LoVo (cell line): ENCODE measurements at places on chromosomes 12 and 14.
A peak's percentile ranks its signal among the peaks of the same experiment; 100 is the strongest.

GRCh38 chr12:51368640-51369517 is 22.3 kb downstream of the GALNT6 start:
- DNase-seq, result no peak

- DNase-seq, result no peak
Measured at GRCh38 chr12:111841236-111841749, 735 bp upstream of the MAPKAPK5 start.

- no peak for DNase-seq
Measured at GRCh38 chr12:113443030-113443539, 20.9 kb downstream of the SDSL start.

GRCh38 chr14:68781161-68782021 is 11.5 kb downstream of the ZFP36L1 start:
- DNase-seq, result no peak

DNA sequence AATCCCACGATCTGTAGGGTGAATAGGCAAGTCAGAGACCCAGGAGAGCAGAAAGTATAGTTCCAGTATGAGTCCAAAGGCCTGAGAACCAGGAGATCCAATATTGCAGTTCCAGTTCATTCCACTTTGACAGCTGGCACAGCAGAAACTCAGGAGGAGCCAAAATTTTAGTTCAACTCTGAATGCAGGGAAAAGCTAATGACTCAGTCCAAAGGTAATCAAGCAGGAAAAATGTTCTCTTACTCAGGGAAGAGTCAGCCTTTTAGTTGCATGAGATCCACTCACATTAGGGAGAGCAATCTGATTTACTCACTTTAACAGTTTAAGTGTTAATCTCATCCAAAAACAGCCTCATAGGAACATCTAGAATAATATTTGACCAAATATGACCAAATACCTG is 130.2 kb upstream of the LRFN5 start:
- DNase-seq, result no peak

GRCh38 chr12:14369311-14369710 is 3.8 kb downstream of the ATF7IP start:
- DNase-seq, result no peak

DNA sequence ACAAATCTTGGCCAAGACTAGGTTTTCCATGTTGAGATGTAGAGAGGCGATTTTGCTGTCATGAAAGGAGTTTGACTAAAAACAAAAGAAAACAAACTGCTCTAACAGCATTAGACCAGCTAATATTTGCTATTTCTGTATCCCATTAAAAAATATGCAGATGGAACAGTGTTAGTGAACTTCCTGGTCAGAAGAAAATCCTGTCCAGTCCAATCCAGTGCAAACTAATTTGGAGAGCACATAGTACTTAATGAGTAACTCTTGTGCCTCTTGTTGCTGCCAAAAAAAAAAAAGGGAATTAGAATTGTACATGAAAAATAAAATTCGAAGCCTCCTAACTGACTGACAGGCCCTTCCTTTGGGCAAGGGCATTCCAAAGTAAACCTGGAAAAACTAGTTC is 298.8 kb downstream of the ETNK1 start:
- DNase-seq, result no peak

GRCh38 chr12:102281231-102281630 is 83.6 kb upstream of the PMCH start:
- no peak for DNase-seq

- DNase-seq, result no peak
Measured at GRCh38 chr12:11695321-11695720, 45.8 kb downstream of the ETV6 start.

DNA sequence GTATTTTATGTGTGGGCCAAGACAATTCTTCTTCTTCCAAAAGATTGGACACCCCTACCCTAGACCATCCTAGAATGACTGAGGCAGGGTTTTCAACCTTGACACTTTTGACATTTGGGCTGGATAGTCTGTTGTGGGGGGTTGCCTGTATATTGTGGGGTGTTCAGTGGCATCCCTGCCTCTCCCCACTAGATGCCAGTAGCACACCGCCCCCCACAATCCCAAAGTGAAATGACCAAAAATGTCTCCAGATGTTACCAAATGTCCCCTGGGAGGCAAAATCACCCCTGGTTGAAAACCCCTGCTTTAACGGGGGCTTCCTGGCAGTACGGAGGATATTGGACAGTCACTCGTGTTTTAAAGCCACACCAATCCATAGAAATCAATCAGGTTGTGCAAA is 219.6 kb downstream of the PHETA1 start:
- DNase-seq, result no peak

DNA sequence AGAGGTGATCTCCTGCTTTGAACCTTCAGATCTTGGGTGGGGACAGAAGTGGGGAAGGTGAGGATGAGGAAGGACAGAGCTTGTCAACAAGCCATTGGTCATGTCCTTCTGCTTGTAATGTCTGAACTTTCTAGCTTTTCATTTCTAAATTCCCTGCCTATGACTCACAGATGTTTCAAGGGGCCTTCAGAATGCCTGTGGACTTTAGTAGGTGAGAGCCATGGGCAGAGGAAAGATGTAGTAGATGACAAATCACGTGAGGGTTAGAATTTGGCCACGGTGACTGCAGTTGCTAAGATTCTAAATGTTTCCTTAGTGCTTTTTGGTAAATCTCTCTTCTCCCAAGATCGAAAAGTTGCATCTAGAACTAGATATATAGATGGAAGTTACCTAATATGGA is 18.7 kb upstream of the CREBL2 start:
- peak; percentile 62 for DNase-seq

GRCh38 chr14:53409969-53410368 is 256.8 kb upstream of the DDHD1 start:
- DNase-seq, result no peak

DNA sequence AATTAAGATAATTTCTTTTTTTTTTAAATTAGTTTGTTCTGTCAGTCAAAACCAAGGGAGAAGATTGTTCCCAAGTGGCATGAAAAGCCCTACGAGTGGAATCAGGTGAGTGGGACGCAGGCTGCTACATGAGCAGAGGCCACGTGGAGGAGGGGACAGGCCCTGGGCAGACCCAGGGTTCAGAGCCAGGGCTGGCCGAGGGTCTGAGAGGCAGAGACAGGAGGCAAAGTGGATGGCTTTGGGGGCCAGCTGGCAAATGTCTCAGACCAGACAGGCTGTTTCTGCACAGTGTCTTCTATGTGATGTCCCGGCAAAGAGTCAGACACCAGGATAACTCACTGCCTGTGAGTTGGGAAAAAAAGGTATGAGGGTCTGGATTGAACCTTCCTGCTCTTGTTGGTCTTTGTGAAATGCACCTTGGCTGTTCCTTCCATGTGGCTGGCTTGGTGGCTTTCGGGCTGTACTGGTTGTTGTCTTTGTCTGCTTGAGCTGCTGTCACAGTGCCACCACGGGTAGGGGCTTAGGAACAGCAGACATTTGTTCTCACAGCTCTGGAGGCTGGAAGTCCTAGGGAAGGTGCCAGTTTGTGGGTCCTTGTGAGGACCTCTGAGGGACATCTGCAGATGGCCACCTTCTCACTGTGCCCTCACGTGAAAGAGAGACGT is 35.8 kb upstream of the ASPG start:
- DNase-seq, result no peak

DNA sequence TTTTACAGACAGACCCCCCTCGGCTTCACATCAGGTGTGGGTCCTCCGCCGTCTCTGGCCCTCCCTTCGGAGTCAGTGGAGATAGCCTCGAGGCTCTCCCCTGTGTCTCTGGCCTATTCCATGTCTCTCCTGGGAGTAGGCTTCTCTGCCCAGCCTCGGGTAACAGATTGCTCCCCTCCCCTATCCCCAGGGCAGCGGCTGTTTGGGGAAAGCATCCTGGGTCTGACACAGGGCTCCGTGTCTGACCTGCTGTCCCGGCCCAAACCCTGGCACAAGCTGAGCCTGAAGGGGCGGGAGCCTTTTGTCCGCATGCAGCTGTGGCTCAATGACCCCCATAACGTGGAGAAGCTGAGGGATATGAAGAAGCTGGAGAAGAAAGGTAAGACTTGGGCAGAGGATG is 30.8 kb downstream of the PHETA1 start:
- DNase-seq, result no peak

GRCh38 chr12:82329508-82329907 is 28.7 kb downstream of the CCDC59 start:
- no peak for DNase-seq

- no peak for DNase-seq
Measured at GRCh38 chr14:32443890-32444661, 115.0 kb downstream of the AKAP6 start.

DNA sequence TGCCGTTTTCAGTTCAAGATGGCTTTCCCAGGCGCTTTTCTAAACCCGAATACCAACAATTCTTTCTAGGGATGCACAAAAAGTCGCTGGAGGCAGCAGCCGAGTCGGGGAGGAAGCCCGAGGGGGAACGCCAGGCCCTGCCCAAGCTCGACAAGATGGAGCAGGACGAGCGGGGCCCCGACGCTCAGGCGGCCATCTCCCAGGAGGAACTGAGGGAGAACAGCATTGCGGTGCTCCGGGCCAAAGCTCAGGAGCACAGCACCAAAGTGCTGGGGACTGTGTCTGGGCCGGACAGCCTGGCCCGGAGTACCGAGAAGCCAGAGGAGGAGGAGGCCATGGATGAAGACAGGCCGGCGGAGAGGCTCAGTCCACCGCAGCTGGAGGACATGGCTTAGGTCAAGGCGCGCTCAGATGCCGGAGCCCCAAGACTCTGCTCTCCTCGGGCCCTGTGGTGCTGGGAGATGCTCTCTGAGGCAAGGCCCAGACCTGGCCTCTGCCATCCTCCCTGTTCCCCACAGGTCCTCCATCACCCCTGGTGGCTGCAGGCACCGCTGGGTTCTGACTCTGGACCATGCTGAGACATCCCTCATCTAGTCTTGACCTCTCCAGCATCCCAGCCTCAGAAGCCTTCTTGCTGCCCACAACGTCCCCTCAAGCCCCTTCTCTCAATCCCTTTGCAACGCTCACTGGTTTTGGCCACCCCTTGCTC is 21.4 kb downstream of the VSX2 start:
- no peak for DNase-seq

DNA sequence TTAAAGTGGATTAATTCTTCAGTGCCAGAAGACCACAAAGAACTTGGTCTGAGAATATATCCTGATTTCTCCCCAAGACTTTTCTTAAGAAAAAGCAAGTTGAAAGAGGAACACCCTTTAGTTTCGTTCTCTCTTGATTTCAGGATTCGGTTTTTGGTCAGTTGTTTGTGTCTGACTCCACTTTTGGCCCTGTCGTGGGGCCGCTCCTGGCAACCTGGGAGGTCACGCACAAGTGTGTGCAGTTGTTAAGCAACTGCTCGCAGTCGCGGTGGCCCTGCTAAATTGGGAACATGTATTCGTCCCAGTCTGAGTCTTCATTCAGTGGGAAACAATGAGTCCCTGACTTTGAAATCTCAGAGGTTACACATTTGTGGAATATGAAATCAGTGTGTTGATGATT is 68.7 kb downstream of the RGS6 start:
- no peak for DNase-seq

DNA sequence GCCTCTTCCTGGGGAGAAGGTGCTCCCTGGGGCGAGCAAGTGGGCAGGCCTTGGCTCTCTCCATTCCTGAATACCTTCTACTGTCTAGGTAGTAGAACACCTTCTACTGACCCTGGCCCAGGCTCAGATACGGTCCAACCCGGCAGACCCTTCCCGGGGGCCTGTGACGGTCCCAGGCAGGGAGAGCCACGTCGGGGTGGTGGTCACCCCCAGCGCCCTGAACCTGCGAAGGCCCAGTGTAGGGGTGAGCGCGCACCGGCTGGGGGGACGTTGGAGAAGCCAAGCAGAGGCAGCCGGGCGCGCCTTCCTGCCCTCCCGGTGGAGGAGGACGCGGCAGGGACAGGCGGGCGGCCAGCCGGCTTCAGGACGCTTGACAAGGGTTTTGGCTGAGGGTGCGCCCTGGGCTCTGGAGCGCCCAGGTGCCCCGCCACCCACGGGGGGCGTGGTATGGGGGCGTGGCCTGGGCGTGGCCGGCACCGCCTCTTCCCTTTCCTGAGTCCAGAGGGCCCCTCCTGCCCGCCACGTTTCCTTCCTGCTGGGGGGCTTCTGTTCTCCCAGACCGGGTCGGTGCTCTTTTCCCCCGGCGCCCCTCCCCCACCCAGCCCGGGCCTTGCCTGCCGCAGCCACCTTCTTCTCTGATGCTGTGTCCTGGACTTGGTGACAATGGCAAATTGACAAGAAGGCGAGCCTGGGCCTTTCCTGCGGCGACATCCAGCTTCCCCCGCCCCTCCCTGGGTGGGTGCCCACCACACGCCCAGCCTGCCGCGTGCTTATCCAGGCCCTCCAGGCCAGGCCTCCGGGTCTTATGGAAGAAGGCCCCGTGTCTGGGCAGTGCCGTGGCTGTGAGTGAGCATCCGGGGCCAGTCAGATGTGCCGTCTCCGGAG is 24.5 kb upstream of the PPP1R13B start:
- DNase-seq, result peak; percentile 75

DNA sequence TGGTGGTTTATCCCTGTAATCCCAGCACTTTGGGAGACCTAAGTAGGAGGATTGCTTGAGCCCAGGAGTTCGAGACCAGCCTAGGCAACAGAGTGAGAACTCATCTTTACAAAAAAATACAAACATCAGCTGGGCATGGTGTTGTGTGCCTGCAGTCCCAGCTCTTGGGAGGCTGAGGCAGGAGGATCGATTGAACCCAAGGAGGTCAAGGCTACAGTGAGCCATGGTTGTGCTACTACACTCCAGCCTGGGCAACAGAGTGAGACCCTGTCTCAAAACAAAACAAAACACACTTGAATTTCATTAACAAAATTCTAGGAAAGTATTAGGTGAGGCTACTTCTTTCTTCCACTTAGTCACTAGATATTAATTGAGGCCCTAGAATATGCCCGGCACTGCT is 77.1 kb downstream of the STXBP6 start:
- no peak for DNase-seq

- no peak for DNase-seq
Measured at GRCh38 chr12:84054811-84055210, 857.8 kb downstream of the SLC6A15 start.

DNA sequence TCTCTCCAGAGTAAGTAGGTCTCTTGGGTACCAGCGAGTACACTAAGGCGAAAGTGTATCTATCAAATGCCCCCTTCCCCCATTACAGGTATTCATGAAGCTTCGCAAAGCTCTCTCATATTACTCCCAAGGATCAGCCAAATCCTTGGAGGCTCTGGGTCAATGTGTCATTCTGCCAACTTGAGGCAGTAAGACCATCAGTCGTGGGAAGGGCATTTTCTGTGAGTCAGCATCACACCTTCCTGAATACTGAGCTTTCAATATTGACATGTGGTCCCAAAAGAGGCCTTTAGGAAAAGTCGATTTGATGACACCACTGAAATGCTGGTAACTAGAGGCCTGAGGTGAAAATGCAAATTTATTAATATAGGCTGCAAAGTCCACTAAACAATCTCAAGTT is 323.9 kb downstream of the LRIG3 start:
- no peak for DNase-seq

DNA sequence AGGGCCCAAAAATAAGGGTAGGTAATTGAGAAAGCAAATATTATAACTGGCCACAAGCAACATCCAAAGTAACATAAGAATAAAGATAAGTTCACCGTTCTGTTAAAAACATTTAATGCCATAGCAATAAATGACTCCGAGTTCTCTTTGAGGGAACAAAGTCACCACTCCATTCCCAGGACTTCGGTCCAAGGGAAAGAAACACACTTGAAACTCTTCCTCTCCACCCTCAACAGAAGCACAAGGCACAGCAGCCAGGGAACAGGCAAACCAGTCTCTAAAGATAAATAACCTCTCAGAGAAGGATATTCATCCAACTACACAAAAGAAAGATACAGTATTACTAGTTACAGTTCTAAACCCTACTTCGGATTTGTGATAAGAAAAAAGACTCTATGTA is 2.5 kb downstream of the SETD3 start:
- DNase-seq, result no peak
